ENCODE measurements at places on chromosomes 4 and X. TPM values are rescaled to one million over a fixed set of nuclear protein-coding genes. Genes with fewer than 3 reads are reported as not detected.

PABPC1L2B gene
- total RNA-seq: not detected

NKX6-1 gene
- total RNA-seq: 0.13 TPM

TRAM1L1 gene
- total RNA-seq: 1.8 TPM

RGN gene
- 4.7 TPM for total RNA-seq

MCF2 gene
- 0.07 TPM for total RNA-seq

JCHAIN gene
- 0.13 TPM for total RNA-seq
